ENCODE measurements at places on chromosomes 7 and 10. TPM values are rescaled to one million over a fixed set of nuclear protein-coding genes. Genes with fewer than 3 reads are reported as not detected.

The PCLO gene
- total RNA-seq: not detected

The TEX36 gene
- total RNA-seq: not detected

The POLR2J2 gene
- 29.8 TPM for total RNA-seq

The ACBD7 gene
- 0.72 TPM for total RNA-seq

The GIMAP5 gene
- total RNA-seq: 58.7 TPM

The HACD1 gene
- not detected for total RNA-seq

The FLNC gene
- not detected for total RNA-seq

The NKX1-2 gene
- not detected for total RNA-seq

The RNF148 gene
- total RNA-seq: not detected

The MBL2 gene
- total RNA-seq: not detected

- DNase-seq: no peak
These were observed 654 bp upstream of the SLF2 start for GRCh38 chr10:100912013-100912604.

DNA sequence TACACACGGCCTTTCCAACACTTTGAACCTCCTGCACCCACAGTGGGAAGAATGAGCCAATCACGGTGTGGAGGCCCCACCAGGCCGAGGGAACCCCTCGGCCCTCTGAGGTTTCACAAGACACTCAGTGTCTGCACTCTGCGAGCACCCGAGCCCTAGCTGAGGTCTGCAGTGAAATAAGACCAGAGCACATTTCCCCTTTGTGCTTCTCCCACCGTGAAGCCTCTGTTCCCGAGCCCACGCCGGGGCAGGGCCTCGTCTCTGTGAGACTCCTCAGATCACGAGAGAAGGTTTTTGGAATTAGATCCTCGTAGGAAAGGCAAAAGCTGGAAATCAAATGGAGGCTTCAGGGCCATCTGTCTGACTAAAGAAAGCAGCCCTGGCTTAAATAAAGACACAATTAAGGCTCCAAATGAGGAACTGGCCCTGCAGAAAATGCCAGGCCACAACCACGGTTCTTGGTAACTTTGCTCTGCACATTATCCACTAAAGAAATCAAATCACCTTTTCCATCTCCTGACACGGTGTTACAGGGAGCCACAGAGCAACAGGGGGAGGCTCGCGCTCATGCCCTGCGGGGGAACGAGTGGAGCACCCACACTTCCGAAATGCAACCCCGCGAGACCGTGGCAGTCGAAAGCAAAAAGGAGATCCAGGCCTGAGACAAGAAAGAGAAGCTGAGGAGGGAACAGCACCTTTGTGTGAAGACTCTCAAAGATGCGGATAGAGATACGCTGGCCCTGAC is 43.7 kb downstream of the FAM53B start:
- DNase-seq: no peak

GRCh38 chr7:156156734-156157408 is 344.6 kb upstream of the SHH start:
- DNase-seq: no peak

DNA sequence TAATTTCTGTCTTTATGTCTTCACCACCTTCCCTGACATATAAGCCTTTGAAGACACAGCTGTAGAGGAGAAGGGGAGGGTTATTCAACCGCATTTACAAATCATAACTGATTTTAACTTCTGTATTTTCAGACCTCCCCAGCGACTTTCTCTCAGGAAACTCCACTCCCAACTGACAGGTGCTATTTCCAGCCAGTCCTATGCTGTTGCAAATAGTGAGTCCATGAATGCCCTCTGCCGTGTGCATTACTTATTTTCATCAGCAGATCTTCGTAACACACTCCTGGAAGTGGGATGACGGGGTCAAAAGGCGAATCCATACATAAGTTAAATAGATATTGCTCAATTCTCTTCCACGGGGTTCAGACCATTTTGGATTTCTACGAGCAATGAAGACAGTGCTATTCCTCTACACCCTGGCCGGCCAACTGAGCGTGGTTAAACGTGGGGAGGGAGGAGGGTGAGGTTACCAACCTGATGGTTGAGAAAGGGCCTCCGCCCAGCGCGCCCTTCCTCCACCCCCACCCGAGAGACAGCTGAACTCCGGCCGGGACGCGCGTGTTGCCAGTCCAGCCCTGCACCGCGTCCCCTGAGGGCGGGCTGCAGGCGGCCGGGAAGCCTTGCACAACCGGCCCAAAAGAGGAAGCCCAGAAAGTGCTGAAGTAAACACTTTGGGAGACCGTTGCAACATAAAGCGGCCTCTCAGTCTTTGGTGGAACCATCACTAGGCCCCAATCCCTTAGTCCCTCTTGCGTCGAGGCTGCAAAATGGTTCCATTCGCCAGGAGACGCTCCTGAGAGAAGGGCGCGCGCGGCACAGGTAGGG is at the start of gene APBB1IP:
TSS of gene APBB1IP (plus strand) at position 705 of the 825 bp plus-strand sequence. CDS start 53,986 bp downstream, outside the sequence.
- peak; percentile 60 for DNase-seq

DNA sequence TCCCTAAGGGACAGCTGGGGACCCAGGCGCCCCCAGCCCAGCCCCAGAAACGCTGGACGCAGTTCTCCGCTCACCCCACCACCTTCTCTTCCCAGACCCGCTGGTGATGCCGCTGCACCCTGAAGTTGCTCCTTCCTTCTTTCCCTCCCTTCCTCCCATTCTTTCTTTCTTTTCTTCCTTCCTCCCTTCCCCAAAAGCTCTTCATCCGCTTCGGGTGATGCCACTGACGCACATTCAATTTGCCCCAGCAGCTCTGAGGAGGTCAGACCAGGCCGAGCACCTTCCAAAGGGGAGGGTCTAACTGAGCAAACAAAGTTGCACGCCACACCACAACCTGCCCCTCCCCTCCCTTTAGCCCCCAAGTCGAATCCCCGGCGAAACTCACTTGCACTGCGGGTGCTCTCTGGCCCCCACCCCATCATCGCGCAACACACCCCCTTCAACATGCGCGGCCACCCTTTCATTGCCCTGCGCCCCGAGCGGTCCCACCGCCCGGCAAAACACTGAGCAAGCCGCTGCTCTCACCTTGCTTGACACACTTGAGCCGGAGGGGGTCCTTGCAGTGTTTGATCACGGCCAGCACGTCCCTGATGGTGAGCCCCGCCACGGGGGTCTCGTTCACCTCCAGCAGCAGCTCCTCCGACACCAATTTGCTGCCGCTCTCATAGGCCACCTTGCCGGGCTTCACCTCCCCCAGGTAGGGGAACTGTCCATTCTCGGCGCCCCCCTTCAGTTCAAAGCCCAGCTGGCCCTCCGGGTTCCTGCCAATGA is 787 bp downstream of the MAGI2 start:
- DNase-seq: no peak

GRCh38 chr7:73899731-73900142 is 38.8 kb downstream of the TMEM270 start:
- no peak for DNase-seq

DNA sequence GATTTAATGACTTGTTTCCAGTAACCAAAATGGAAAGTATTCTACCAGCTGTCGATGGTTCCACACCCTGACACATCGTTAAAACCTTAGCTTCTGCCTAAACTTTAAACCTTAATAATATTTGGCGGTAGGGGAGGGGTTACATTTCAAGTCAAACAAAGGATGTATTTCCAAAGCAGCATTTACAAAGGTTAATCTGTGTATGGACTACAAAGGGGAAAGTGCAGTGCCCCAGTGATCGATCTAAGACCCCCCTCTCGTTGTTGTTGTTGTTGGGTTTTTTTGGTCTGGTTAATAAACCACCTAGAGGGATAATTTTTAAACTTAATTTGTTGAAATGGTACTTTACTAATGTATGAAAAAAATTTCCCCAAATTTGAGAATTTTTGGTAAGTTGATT is 1.1 kb upstream of the STEAP2 start:
- no peak for DNase-seq

- no peak for DNase-seq
These were observed 402.6 kb downstream of the SORCS1 start for GRCh38 chr10:106761906-106762305.

DNA sequence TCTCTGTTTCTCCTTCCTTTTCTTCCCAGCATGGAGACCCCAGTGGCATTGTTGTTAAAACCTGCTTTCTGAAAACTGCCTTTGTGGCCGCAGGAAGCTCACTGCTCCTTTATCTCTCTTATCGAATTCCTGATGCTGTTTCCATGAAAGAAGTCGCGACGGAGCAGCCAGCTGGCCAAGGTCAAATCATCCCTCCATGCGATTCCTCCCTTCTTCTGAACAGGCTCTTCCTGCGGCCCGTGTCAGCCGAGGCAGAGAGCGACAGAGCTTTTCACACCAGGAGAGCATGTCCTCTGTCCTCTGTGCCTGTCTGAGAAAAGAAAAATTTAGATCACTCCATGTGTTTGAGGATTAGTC is 242.1 kb upstream of the PITRM1 start:
- DNase-seq: no peak

GRCh38 chr10:80416479-80417098 is 8.2 kb downstream of the PRXL2A start:
- no peak for DNase-seq

DNA sequence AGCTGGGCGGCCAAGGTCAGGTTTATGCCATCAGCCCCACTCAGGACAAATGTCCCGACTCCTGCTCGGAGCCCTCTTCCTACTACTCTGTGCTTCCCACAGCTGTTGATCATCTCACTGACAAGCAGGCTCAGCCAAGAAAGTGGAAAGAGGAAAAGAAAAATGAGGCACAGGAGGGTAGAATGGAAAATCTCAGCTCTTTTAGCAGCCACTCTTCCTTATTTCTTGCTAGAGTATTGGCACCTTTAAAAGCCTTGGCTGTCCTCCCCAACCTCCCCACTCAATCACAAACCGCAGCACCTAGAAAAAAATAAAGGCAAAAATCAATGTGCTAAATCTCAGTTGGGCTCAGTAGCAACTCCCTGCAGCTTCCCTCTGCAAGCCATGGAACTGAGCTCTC is 35.3 kb upstream of the AGK start:
- no peak for DNase-seq

DNA sequence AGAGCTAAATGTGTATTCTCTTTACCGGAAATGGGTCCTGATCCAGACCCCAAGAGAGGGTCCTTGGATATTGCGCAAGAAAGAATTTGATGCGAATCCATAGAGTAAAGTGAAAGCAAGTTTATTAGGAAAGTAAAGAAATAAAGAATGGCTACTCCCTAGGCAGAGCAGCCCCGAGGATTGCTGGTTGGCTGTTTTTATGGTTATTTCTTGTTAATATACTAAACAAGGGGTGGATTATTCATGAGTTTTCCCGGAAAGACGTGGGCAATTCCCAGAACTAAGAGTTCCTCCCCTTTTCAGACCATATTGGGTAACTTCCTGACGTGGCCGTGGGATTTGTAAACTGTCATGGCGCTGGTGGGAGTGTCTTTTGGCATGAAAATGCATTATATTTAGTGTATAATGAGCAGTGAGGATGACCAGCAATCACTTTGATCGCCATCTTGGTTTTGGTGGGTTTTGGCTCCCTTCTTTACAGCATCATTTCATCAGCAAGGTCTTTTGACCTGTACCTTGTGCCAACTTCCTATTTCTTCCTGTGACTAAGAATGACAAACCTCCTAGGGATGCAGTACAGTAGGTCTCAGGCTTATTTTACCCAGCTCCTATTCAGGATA is 60.4 kb downstream of the ARL4A start:
- DNase-seq: no peak

DNA sequence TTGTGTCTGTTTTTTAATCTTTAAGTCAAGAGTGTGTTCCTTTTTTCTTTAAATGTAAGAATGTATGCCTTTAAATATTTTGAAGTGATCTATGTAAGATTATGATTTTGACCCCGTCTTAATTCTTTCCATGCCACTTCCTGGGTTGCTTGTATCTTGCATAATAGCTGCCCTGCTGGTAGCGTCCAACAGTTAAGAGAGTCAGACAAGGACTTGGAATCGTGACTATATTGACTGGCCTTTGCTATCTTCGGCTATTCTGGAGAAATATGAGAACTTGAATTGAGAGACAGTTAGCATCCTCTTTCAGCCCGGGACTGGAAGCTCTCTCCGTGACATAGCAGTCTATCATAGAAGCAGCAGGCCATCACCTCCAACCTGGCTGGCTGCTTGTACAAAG is 13.0 kb downstream of the NRP1 start:
- no peak for DNase-seq

GRCh38 chr7:21028186-21028585 is 241.5 kb upstream of the SP8 start:
- no peak for DNase-seq

DNA sequence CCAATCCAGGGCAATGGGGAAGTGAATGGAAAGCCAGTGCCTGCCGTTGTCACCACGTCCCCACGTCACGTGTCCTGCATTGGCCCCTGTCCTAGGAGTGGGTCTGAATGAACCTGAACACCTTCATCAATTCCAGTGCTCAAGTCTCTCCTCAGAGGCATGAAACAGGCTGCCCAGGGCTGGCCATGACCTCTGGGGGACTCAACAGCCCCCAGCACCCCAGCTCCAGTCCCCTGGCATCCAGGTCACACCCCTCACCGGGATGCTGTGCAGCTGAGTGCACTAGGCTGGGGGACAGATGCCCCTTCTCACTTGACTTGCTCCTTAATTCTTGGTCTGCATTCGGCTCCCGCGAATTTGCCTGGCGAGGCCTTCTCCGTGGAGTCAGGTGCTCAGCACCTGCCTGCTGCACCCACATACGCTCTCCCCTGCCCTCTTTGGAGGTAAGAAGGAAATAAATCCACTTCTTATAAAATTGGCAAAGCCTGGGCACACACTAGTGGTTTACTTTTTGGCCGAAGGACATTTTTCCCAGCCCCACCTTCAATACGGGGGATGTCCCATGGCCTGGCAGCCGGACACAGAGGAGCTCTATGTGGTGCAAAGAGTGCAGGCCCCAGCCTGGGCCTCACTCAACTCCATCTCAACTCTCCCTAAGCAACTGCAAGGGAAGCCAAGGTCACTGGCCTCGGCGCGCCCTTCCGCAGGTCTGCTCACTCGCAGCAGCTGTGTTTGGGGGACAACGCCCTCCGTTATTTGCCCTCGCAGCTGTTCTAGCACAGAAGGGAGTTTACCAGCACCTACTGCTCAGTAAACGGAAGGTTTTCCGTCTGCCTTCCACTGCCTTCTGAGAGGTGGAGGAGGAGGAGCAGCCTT is 77.6 kb upstream of the SHH start:
- DNase-seq: no peak

DNA sequence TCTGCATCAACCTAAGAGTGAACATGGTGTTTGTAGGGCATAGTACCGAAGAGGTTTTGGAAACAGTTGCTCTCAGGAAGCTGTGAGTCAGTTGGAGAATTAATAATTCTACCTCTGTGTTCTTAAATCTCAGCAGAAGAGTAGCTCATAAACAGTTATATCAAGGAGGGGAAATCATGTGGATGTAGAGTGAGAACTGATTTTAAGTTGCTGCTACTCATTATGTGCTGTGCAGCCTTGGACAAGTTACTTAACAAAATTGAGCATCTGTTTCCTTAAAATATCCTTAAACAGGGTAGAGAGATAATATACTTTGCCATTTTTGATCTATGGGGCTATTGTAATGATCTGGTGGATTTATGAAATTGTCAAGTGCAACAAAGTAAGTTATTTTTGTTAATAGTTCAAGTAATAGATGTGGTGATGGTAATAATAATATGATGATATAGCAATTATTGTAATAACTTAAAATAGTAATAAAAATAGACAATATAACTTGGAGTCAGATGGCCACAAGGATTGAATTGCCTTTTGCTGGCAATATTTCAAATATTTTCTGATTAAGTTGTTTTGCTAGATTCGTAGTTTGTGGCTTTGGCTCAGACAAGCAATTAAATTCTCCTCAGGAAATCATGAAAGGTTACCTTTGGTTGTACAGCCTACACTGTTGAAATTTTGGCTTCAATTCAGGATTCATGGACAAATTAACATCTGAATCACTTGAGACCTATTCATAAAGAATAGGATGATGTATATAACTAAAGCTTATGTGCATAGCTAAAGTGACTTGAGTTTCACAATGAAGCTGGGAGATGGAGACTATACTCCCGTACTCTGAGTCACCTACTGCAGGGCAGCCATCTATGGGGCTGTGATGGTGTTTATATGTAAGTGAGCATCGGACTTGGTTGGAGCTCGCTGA is 228.5 kb downstream of the CDK14 start:
- DNase-seq: no peak

- no peak for DNase-seq
These were observed 31.3 kb downstream of the ZNF783 start for GRCh38 chr7:149293338-149293737.

Measured in naive thymus-derived CD4-positive, alpha-beta T cell (primary cell).